ENCODE measurements at places on chromosomes 2 and 18.

DNA sequence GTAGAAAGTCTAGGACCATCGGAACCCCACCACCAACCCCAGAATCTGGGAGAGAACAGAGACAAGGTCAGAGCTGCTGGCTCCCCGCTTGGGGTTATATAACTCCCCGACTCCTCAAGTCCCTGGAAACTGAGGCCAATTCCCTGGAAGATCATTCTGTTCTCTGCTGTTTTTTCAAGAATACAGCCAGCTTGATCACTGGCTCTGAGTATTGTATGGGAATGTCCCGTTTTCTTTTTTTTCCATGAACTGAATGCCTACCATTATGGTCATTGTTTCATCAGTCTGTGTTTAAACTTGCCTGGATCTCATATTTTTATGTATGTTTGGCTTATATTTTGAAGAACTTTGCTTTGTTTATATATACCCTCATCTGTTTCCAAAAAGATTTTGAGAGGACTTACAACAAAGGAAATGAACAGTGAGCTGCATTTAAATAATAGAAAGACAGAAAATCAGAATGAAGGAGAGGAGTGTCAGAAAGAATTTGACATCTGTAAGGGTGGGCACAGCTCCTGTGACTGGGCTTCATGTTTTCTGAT is 90.0 kb upstream of the ALPP start:
- DNase-seq, result no peak

DNA sequence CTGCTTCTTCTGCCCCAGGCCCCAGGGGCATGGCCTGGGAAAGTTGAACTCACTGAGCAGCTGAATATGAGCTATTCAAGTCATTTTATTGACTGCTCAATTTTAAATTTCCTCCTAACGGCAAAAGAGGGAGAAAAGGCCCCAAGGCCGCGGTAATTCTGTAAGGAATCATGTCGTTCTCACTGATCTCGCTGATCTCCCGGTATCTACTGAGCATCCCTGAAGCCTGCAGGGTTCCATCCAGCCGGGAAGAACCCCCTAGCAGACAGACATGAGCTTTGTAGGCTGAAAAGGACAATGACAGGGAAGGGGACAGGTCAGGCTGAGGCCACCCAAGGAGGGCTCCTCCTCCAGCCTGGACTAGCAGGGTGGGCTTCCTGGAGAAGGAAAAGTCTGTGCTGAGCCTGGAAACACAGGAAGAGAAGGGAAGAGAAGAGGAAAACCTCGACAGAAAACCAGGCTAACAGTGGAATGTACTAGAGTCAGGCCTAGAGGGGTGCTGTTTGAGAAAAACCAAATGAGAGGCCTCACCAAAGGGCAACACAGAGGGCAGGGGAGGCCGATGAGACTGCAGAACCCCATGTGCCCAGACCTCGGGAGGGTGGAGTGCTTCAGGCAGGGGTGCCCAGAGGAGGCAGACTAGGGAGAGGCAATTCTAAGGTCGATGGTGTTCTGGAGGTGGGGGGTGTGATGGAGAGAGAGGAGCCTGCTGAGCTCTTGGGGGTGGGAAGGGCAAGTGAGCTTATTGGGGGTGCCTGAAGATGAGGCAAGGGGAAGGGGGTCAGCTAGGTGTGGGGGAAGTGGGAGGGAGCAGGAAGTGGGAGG is 2.9 kb upstream of the NPPC start:
- DNase-seq, result no peak

- no peak for DNase-seq
Observed at GRCh38 chr2:212682937-212683336, 144.3 kb upstream of the ERBB4 start.

DNA sequence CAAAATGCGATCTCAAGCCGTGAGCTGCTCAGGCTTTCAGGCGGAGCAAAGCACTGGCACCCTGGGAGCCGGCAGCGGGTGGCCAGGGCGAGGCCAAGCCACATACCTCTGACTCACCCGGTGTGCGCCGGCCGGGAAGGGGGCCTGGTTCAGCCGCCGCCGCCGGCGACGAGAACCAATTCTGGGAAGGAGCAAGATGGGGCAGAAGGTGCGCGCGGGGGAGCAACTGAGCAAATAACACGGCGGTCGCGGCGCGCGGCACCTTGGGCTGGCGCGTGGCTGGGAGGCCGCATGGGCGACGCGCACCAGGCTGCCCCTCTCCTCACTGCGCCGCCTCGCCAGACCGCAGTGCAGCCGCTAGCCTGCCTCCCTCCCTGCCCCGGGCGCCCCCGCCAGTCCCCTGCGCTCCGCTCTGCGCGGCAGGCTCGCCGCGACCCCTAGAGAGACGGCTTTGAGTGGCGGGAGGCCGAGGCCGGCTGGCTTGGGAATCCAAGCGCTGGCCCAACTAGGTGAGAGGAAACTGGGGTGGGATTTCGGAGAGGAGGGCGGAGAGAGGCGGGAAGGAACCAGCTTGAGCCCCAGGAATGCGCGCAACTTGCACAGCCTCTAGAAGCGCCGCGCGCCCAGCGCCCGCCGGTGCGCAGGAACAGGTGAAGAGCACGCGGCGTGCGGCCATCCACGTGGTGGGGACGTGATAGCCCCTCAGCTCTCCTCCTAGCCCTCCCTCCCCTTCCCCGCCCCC is 3.2 kb downstream of the NRP2 start:
- no peak for DNase-seq
